ENCODE measurements at places on chromosomes 16 and 17.

DNA sequence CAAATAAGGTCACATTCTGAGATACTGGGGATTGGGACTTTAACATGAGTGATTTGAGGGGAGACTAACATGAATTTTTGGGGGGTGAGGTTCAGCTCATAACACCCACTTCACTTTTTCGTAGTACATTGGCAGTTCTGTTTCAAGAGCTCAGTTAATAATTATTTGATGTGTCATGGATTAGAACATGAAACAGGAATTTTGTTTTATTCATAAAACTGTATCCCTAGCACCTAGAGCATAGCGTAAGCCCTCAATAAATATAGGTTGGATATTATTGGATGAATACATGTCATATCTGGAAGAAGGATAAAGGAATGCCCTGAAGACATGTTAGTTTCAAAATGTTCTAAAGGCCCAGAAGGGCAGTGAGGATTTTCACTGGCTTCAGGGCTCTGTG is 119.8 kb downstream of the PRKCA start:
- DNase-seq: peak; percentile 39

- no peak for DNase-seq
These were observed 504 bp downstream of the MAZ start for GRCh38 chr16:29806641-29807425.

DNA sequence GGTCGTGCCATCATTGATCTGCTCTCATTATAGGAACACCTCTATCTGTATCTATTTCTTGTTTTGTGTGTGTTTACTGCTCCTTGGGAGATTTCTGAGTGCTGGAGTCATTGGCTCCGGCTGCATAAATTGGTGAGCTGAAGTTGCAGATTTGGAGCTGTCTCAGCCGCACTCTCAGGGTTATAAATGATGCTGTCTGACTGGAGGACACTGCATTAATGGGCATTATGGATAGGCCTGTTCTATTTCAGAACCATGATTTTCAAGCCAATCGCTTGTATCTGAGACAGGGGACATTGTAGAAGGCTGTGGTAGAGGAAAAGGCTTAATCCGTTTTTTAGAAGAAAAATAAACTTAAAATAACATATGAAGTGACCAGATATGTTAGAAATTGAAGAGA is 126.4 kb upstream of the KIF2B start:
- DNase-seq: no peak

DNA sequence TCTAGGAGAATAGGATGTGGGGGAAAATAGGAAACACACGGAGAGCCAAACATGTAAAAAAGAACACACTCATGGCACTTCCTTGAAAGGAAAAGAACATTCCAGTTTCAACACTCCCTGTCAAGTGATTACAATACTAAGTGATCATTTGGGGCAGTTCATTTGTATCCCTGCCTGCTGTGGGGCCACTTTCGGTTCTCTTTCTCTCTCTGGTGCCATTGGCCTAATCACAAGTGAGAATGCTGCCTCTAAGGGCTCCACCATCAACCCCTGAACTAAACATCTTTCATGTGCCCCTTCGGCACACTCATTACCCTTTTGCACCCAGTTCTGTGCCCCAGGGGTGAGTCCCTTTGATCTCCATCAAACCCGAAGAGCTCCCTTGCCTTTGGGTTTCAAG is 197.3 kb downstream of the CEP112 start:
- no peak for DNase-seq

DNA sequence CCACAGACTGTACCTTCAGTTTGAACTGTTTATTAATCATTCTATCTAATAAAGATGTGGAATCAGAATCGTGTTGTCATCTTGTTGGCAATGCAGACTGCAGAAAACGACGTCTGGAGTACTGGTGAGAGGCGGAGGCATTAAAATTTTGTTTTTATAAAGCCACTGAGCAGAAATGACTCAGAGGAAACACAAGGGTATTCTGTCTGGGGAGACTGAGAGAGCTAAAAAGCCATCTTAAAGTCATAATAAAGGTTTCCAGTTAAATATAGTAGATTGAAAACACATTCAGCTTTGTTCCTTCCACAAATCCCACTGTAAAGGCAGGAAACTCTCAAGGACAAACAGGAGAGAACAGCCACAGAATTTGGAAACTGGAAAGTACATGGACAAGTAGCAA is 74.2 kb downstream of the CPPED1 start:
- DNase-seq: peak; percentile 69

GRCh38 chr16:57507136-57508034 is 21.1 kb upstream of the DOK4 start:
- DNase-seq: no peak

DNA sequence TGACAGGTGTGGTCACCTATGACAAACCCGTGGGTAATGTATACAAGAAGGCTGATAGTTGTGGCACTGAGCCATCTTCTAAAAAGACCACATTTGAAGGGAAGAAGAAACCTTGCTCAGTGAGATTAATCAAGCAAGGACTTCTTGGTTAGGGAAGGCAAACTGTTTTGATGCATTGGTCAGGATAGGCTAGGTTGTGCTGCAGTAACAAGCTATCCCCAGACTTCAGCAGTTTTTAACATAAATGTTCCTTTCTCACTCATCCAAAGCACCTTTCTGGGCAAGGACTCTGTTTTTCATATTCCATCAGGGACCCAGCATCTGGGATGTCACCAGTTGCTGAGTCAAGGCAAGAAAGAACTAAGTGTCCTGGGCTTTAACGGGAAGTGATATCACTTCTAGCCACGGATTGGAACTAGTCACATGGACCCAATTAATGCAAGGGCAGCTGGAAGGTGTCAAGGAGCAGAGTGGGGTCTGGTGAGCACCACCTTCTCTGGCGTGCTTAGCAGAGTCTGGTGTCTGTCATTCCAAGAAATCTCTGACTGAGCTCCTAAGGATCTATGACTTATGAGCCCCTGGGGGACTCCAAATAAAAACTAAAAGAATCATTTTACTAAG is 52.0 kb upstream of the CCL2 start:
- no peak for DNase-seq

DNA sequence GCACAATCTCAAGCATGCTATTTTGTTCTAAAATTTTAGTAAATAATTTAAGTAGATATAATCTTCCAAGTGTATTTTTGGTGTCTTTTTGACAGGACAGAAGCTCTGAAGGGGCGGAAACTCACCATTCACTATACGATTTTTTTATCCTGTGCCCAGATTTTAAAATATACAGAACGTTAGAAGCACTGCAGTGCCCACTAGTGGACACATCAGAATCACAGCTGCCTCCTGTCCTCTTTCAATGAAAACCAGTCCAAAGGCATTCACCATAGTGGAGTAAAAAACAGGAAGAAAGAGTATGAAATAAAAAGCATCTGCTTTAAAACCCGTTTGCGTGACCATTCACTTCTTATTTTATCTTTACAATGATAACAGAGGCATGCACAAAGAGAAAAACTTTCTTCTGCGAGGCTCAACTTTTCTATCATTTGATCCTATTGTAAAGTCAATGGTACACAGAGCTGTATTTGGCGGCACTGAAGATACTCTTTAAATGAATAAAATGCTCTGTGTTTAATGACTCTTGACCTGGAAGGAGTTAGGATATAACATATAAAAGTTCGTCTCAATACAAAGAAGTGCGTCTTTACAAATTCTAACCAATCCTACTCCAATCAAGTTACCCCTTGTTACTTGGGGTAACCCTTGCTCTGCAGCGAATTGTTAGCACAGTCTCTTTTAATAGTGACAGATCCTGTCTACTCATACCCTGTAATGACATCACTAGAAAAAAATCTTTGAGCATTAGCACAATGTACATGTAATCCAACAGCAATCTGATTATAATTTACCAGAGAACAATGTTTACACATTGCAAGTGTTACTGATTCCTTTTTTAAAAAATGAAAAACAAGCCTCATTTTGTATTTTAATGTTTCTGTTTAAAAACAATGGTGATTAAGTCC is 339.8 kb upstream of the PSMD7 start:
- peak; percentile 66 for DNase-seq

DNA sequence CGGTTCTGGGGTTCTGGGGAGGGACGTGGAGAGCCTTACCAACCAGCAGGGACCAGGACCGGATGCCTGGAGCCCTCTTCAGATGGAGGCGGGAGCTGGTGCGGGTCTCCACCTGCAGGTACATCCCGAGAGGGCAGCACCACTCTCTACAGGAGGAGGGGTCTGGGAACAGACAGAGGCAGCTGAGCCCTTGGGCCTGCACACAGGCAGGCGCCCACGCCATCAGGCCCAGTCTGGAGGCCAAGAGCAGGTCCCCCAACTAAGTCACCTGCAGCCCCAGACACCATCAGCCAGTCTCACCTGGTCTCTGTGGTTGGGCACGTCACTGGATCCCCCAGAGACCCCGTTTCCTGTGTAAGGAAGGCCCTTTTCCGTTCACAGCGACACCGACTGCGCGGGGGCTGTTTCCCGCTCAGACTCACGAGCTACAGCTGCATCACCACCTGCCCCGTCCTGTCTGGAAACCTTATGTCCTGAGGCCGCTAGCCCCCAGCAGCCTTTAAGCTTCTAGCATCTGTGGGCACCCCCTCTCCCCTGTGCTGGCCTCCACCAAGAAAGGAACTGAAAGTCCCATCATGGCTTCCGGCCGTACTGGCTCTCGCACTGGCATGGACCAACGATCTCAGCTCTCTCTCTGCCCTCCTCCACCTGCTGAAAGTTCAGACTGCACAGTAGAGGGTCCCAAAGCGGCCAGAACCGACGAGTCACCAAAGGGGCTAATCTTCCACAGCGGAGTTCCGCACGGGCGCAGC is 1.2 kb downstream of the CYBC1 start:
- DNase-seq: no peak

DNA sequence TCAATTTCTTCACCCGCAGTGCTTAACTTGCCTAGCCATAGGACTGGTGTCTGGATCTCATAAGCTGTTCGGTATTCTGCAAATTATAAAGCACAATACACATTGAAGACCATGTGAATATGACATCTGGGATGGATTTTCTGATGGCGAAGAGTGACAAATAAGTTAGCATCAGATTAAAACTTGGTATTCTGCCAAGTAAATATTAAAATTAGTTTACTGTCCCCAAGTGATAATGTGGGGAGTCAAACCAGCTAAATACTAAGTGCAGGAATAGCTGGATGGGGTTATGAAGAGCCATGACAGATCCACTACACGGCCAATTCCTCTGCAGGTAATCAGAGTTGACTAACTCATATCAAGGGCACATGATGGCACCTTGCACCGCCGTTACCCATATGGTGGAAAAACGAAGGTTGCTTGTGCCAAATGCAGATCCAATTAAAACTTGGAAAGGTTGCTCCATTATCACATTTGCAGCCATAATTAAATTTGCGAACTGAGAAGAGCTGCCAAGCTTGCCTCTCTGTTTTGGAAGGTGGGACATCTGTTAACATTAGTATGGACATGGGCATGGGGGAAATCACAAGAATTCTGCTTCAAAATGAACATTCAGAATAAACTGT is 114.9 kb upstream of the TOM1L1 start:
- no peak for DNase-seq

Measured in AG10803 (cell line).